ENCODE measurements at places on chromosomes 13 and 19.

- peak; percentile 69 for DNase-seq
Observed at GRCh38 chr19:9538183-9539058, at the start of gene ZNF426. TSS of gene ZNF426 (minus strand) at chr19:9538645. CDS start at chr19:9536232, 2,413 bp downstream.

GRCh38 chr13:79190932-79191331 is 215.1 kb downstream of the RBM26 start:
- no peak for DNase-seq

GRCh38 chr13:73261739-73262216 is 203.0 kb downstream of the KLF5 start:
- DNase-seq, result no peak

DNA sequence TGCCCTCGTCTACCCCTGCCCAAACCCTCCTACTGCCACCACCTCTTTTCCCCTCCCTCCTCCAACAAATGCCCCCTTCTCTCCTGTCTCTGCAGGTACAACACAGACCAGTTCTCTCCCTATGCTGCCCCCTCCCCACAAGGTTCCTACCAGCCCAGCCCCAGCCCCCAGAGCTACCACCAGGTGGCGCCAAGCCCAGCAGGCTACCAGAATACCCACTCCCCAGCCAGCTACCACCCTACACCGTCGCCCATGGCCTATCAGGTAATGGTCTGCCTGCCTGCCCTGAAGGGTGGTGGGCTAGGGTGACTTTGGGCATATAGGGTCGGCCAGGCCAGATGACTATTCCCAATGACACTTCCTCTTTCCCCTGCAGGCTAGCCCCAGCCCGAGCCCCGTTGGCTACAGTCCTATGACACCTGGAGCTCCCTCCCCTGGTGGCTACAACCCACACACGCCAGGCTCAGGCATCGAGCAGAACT is 6.5 kb upstream of the TIMM50 start:
- DNase-seq, result peak; percentile 52

GRCh38 chr13:93624311-93624777 is 397.7 kb downstream of the GPC6 start:
- DNase-seq, result no peak

GRCh38 chr19:12891553-12892021 is 627 bp downstream of the GCDH start:
- no peak for DNase-seq

DNA sequence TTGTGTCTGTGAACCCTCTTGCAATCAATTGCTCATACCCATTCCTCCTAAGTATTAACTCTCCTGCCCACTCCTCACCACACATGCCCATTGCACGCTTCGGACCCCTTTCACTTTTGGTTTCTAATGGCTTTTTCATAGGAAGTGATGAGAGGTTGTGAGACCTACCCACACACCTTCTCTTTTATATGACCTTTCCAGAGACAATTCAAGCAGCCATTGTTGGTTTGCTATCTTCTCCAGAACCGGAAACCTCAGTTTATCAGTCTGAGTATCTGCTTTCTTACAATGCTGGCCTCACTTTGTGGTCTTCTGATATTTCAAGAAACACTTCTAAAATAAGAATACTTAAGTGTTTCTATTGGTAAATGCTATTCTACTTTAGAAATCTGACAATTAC is 1550.8 kb upstream of the SLC10A2 start:
- DNase-seq, result no peak

DNA sequence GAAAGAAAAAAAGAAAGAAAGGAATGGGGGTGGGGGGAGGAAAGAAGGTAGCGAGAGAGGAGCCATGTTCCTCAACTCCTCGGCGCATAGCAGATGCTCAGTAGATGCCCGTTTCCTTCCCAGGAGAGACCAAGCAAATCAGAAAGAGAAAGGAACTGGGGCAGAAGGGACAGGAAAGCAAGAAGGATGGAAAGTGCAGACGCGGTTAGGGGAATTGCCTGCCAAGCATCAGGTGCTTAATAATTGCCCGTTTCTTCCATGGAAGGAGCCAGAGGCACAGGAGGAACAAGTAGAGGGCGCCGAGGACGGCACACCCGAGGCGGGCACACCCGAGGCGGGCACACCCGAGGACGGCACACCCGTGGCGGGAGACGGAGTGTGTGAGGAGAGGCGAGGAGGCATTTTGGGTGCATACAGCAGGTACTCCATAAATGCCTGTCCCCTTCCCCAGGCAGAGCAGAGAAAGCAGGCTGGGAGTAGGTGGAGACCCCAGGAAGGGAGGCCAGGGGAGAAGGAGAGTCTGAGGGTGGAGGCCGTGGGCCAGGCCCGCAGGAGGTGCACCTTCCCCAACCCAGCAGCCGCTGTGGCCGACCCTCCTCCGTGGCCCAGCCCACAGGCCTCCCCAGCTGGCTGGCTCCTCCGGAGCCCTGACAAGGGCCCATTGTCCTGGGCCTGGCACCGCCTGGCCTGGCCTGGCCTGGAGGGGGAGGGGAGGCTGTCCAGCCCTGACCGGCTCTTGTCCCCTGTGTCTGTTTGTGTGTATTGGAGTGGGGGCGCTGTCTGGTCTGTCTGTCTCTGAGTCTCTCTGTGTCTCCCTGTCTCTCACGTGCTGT is 14.6 kb downstream of the JOSD2 start:
- DNase-seq, result no peak

DNA sequence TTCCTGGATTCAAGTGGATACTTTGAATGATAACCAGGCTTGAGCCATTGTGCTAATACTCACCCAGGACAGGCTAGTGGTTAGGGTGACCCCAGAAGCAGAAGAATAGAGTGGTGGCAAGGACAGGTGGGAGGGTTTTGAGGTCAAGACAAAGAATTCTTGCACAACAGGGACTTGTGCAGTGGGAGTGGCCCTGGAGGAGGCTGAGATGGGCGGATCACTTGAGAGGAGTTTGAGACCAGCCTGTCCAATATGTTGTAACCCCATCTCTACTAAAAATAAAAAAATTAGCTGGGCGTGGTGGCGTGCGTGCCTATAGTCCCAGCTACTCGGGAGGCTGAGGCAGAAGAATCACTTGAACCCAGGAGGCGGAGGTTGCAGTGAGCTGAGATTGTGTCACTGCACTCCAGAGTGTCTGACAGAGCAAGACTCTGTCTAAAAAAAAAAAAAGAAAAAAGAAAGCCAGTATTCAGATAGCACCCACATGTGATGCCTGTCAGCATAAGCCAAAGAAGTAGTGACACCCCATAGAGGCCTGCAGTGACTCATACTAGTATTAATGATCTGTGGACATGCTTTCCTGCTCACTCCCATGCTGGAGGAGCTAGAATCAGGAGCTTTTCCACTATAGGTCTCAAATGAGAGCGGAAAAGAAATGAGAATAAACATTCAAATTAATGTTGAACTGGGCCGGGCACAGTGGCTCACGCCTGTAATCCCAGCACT is 78.7 kb downstream of the RNF17 start:
- DNase-seq, result no peak

GRCh38 chr13:32746474-32746873 is 160.2 kb downstream of the PDS5B start:
- DNase-seq, result no peak

- DNase-seq, result no peak
Observed at GRCh38 chr19:39937787-39938186, 3.4 kb upstream of the FCGBP start.

GRCh38 chr13:113110852-113111315 is 5.3 kb downstream of the F7 start:
- DNase-seq, result no peak

DNA sequence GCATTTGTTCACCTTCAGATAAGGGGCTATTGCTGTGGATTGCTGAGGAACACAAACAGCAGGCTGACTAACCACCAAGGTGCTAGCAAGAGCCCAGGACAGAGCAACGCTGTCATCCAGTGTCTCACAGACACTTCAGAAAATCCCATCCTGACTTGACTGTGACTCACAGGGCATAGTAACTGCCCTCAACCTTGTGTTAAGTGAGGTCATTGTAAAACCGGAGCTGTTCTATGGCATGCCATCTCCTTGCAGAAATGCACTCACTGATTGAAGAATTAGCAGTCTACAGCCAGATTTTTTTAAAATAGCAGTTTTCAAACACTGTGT is 51.1 kb downstream of the TNFRSF19 start:
- no peak for DNase-seq

GRCh38 chr13:79966493-79966895 is 374.4 kb downstream of the SPRY2 start:
- DNase-seq, result no peak

DNA sequence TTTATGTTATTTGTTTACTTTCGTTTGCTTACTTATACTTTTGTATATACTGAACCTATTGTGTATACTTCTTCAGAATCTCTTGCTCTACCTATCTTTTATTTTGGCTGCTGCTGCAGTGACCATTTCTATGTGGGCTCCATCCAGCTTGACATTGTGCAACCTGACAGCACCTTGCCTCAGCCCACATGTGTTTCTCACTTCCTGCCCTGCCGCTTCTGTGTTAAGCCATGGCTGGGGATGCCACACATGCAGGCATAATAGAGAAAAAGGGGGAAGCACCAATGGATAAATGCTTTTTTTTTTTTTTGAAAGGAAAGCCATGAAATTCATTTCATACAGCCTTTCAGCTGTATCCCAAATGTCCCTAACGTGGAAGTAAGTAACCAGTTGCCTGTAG is 147.6 kb downstream of the RBM26 start:
- DNase-seq, result no peak

- DNase-seq, result no peak
Observed at GRCh38 chr13:40484101-40484800, 182.2 kb downstream of the FOXO1 start.

DNA sequence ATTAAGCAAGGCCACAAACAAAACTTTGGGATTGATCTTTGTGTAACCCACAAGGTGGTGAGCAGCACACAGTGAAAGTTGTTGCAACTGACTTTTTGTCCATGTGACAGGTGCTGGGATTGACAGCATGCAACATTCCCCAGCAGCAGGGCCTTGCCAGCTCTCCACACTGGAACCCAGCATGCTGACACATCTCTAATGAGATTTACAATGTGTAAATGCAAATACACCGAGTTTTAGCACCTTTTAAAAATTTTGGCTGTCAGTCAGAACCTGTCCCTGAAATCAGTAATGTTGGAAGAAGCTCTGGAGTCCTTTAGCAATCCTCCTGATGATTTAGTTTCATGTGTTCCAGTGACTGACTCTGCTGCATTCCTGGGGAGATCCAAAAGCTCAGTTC is 16.5 kb upstream of the PCDH8 start:
- no peak for DNase-seq

DNA sequence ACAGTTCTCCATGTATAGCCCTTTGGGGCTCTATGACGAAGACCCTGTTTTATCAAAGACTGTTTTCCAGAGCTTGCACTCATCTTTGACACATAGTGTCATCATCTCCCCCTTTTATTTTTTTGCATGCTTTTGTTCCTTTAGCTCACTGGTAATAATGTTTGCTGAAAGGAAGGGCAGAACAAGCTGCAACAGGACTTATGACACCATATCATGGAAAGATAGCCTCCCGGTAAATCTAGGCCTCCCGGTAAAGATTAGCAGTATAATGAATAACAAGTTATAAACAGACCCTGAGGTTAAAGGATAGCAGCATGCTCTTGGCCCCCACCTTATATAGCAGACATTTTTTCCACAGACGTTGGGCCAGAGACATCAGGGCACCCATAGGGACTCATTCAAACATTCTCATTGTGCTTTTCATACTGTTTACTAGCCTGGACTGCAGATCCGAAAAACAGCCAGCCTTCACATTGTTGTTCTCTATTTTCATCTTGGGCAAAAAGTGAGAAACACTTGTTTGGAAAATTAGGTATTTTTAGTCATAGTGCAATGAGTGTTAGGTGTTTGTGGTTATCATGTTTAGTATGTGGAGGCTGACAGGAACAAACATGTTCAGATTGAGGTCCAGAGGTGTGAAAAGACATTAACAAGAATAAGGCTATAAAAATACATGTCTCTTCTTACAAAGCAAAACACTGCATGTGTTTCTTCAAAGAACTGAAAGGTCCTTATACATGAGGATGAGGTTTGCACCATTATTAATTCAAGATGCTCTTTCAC is 136.9 kb upstream of the SPRY2 start:
- no peak for DNase-seq

DNA sequence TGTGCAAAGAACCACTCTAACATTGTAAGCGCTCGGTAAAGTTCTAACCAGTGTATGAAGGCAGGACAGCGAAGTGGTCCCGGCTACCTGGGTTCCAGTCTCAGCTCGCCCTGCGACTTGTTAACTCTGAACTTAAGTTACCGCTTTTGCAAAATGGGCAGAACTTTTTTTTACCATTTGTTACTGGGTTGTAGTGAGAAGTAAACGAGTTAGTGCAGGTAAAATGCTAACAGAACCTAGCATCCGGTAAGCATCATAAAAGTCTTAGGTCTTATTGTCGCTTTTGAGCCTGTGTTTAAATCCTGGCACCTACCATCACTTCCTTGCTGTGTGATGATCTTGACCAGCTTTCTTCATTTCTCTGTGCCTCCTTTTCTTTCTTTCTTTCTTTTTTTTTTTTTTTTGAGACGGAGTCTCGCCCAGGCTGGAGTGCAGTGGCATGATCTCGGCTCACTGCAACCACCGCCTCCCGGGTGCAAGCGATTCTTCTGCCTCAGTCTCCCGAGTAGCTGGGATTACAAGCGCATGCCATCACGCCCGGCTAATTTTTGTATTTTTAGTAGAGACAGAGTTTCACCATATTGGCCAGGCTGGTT is 734 bp upstream of the TRMT1 start:
- DNase-seq, result no peak

- no peak for DNase-seq
Observed at GRCh38 chr13:94546061-94546839, 49.7 kb downstream of the TGDS start.

DNA sequence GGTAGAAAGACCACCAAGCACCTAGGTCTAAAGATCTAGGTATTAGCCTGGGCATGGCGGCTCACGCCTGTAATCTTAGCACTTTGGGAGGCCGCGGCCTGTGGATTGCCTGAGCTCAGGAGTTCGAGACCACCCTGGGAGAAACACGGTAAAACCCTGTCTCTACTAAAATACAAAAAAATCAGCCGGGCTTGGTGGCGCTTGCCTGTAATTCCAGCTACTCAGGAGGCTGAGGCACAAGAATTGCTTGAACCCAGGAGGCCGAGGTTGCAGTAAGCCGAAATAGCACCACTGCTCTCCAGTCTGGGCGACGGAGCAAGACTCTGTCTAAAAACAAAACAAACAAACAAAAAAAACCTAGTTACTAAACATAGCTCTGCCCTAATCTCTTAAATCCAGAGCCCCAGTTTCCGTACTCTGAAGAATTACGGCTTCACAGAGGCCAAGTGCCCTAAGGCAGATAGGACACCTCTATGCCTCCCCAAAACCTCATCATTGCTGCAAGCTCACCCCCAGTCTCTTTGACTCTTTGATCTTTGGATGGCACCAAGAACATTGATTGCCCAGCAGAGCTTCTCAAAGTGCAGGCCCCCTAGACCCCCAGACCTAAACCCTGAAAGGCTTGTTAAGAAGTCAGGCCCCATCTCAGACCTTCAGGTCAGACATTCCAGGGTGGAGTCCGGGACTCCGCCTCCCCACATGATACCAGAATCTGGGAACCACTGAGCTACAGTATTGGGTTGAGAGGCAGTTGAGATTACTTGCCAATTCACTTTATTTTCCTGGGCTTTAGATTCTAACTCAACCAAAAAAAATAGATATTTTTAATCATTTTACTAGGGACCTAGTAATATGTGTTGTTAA is 2.8 kb downstream of the COL4A2 start:
- no peak for DNase-seq

GRCh38 chr13:36174923-36175322 is 39.4 kb downstream of the SOHLH2 start:
- DNase-seq, result no peak
